ENCODE measurements at places on chromosomes 5 and 9. TPM values are rescaled to one million over a fixed set of nuclear protein-coding genes. Genes with fewer than 3 reads are reported as not detected.

DNA sequence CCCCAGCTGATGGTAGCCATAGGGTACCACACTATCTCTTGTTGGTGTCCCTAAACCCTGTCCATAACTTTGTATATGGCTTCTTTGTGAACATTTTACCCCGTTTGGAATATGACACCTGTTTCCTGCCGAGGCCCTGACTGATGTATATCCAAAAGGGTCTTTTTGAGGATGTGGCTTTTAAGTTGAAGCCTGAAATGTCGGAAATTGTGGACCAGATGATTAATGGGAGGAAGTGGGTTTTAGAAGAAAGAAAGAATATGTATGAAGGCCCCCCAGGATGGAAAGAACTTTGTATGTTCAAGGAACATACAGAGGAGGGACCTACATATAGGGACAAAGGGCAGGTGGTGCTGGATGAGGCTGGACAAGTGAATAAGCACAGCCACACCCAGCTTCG, 16.7 kb upstream of the TNFSF8 start:
- no peak for DNase-seq

DNA sequence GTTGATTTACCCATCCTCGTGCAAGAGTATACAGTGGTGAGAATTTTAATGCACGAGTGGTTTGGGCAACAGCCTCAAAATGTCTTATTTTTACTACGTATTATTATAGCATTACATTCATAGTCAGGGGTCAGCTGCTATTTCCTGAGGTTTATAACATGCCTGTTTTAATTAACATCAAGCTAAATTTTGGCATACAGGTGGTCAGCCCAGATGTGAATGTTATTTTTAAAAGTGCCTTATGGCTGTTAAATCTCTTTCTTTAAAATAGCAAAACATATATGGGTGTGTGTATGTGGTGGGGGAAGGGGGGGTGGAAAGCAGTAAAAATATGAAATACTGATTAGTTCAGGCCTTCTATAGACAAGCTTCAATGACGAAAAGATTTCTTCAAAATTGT, 424.5 kb upstream of the CLINT1 start:
- no peak for DNase-seq

- DNase-seq = no peak
Observed at GRCh38 chr5:35869685-35870277, 13.1 kb downstream of the IL7R start.

GRCh38 chr5:158701007-158701391, 398.7 kb downstream of the EBF1 start:
- DNase-seq = no peak

- no peak for DNase-seq
Observed at GRCh38 chr9:69389437-69389995, 64.5 kb downstream of the ENTREP1 start.

DNA sequence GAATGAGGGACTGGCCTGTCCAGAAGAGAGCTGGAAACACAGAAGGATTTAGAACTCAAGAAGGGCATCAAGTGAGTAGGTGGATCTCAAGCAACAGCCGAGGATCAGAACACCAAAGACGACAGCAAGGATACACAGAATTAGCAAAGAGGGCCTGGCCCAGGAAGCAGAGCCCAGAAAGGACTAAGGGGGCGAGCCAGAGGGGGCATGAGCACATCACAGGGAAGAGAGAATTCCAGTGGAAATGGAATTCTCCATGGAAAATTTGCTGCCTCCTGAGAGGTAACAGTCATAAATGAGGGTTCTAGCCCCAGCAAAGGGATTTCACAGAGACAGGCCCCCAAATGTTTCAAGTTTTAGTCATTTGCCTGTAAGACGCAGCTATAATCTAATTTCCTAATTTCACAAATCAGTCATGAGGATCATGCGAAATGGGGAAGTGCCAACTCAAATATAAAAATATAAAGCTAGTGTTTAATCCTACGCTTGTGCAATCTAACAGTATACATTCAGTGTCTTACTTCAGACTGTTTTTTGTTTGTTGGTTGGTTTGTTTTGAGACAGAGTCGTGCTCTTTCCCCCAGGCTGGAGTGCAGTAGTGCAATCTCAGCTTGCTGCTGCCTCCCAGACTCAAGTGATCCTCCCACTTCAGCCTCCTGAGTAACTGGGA, 46.7 kb downstream of the FNBP1 start:
- DNase-seq = no peak

DNA sequence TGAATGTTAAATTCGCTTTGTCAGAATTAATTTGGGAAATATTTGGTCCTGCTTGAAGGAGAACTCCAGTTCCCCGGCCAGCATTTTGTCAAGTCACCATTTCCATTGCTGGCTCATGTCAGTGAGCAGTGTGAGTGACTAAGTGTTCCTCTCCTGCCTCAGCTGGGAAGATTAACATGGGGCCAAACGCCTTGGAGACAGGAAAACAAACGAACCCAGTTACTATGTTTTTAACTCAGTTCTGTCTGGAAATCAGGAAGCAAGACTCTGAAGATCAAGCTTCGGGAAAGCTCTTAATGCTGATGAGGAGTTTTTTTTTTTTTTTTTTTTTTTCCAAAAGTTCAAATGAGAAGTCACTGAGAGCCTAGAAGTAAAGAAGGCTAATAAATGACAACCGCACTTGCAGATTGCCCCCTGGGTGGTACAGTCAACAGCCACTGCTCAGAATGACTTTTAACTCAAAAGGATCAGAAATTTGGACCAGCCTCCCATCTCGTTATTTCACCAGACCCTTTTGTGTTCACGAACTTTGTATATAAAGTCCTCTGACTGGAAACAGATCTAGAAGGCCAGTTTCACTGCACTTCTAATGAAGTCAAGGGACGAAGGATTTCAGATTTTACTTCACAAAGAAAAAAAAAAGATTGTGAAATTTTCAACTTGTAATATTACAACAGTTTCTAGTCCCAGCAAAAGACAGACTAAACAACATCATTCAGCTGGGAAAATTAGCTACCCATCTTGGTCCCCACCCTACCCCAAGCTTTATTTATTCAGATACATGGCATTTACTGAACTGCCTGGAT, 121.3 kb downstream of the LHFPL2 start:
- DNase-seq = peak; percentile 80

DNA sequence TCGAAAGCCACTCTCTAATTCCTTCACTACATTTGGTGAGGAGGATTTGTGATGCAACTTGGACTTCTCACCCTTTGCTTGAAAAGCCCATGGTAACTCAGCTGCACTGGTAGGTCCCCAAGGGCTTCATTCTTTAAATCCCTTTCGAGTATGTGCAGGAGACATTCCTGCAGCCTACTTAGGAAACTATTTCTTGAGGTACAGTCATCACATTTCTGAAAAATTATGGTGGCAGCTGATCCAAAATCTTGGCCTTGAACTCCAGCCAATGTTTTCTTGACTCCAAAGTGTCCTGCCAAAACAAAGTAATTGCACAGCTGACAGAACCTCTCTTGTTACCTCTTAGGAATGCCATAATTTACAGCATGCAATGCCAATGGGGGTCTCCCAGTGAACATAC, 99.7 kb downstream of the NPR3 start:
- no peak for DNase-seq

GRCh38 chr9:7394002-7394774, 405.4 kb downstream of the DMAC1 start:
- DNase-seq = no peak

- DNase-seq = peak; percentile 80
Observed at GRCh38 chr9:33415501-33416038, 13.2 kb upstream of the AQP7 start.

DNA sequence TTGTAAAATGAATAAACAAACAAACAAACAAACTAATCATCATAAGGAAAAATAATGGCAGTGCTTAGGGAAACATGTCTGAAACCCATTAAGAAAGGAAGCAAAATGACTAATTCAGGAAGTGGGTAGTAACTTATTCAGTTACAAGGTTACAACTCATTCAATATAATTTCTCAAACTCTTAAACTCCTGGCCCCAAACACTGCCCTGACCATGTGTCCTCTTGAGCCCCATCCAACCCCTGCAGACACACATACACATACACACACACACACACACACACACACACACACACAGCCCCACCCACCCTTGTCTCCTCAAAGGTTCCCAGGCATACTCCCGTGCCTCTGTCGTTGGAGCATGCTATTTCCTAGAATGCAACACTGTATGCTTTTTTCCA, 193.9 kb downstream of the SEC61B start:
- no peak for DNase-seq

DNA sequence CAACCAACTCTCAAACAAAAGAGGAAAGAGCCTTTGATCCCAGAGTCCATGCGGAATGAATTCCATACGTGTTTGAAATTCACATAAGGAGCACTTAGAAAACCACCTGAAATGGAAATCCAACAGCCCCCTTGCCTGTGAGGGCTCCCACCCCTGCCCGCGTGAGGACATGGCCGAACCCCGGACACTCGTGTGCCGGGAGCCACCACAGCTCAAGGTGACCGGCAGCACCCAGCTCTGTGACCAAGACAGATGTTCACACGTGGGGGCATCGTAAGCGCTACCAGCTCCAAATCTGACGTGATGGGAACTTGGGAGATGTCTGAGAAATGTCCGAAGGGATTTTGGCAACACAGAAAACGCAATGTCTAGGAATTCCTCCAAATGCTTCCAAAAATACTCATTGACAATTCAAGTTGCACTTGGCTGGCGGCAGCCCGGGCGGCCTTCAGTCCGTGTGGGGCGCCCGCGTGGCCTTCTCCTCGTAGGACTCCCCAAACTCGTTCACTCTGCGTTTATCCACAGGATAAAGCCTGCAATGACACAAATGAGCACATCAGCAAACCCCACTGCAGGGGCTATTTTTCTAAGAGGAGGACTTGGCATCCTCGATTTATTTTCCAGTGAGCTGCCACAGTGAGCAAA, 23.2 kb upstream of the TERT start:
- DNase-seq = peak; percentile 28

The AGXT2 gene
- not detected for total RNA-seq

The PDE4D gene
- 11.3 TPM for total RNA-seq

The GKAP1 gene
- total RNA-seq = 21.7 TPM

The FAXDC2 gene
- total RNA-seq = 27.6 TPM

The CORO2A gene
- 0.13 TPM for total RNA-seq

The ADAMTSL2 gene
- total RNA-seq = 18.5 TPM

The PFN3 gene
- total RNA-seq = not detected

The ANGPTL2 gene
- 79.6 TPM for total RNA-seq

The TMEM215 gene
- not detected for total RNA-seq

All from ovary (tissue), 10 donors.